CD4-positive, alpha-beta T cell treated with Interferon gamma for 1 hour (primary cell): ENCODE measurements at places on chromosomes 12 and 14.

GRCh38 chr12:104479123-104479662, 22.4 kb downstream of the CHST11 start:
- no peak for DNase-seq

DNA sequence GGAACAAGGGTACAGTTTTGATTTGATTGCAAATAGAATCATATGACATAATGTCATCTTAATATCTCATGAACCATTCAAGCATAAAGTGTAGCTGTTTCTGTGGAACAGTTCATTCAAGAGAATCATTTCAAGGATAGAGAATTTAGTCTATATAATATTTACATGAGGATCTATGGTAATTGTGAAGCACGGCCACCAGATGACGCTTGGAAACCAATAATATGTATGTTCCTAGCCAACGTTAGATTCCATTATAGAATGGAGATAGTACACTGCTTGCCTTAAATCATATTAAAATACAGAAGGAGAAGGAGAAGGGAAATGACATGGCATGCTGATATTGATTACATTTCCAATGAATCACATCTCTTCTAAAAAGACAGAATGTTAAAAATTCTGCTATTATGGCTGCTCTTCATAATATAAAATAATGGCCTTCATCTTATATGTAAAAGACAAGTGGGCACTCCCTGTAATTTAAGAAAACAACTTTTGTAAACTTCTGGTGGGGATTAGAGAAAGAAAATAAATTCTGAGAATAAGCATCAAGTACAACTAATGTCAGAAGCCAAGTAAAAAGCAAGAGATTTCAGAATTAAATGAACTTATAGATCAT, 351.0 kb downstream of the NAV3 start:
- no peak for DNase-seq

DNA sequence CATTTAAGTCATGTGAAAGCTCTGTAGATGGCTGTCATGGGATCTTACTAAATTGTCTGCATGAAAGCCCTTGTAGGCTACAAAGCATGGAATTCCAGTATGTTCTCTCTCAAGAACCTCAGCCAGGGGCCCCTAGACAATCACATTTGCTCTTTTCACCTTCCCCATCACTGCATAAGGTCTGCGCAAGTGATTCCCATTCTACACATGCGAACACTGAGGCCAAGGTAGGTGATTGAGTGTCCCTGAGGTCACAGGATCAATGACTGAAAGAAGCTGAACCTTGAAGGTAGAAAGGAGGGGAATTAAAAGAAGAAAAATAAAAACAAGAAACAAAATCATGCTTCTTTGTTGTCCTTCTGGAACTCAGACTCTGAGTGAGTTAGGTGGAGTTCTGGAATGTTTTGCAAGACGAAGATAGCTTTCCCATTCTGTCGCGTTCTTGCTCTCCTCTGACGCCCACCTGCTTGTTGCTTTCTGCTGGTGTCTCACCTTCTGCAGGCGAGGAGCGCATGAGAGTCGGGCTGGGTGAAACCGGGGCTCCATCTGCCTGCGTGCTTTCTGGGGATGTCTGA, 79.9 kb downstream of the SPRING1 start:
- no peak for DNase-seq

- no peak for DNase-seq
These were observed 563 bp upstream of the STXBP6 start for GRCh38 chr14:25050269-25051150.

GRCh38 chr12:99068993-99069747, 424.1 kb downstream of the APAF1 start:
- no peak for DNase-seq

DNA sequence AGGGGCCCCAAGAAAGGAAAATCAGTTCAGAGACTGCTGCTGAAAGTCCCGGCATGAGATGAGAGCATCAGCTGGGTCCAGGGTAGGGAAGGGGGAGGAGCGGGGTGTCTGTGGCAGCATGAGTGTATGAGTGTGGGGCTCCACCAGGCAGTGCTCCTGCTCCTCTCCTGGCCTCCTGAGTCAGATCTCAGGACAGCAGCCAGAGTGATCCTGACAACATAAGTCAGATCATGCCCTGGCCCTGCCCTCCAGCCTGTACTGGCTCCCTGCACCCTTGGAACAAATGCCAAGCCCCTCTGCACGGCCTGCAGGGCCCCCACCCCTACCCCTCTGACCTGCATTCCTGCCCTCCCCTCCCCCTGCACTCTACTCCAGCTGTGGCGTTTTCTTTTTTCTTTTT, 24.2 kb upstream of the LRP1-AS start:
- no peak for DNase-seq

GRCh38 chr14:84288781-84289180, 1241.2 kb upstream of the FLRT2 start:
- no peak for DNase-seq

DNA sequence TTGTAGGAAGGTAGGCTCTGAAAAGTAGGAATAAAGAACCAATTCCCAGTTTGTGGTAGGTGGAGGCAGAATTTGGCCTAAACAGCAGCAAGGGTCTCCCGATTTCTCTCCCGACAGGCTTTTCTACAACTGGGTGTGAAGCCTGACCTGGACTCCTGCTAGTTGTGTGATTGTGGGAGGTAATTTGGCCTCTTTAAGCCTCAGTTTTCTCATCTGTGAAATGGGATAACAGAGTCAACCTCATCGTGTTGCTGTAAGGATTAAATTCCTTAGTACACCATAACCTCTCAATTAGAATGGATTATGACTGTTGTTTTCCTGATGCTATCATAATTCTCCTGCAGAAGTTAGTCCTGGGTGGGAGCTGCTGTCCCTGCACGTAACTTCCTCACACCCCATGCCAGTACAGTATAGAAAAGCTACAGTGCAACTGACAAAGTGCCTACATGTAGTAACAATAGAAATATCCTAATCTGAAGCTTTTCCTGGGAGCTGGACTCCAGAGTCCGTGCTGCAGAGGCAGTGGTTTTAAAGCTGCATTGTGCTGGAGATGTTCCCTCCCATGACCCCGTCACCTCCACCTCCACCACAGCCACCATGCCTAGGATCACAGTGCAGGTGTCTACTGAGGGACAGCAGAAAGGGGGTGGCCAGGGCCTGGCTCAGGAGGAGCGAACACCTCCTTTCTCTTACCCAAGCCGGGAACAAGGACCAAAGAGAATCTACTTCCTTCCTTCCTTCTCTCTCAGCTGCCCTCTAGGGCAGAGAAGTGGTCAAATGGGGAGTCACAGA, 76.5 kb downstream of the FBXL14 start:
- no peak for DNase-seq

DNA sequence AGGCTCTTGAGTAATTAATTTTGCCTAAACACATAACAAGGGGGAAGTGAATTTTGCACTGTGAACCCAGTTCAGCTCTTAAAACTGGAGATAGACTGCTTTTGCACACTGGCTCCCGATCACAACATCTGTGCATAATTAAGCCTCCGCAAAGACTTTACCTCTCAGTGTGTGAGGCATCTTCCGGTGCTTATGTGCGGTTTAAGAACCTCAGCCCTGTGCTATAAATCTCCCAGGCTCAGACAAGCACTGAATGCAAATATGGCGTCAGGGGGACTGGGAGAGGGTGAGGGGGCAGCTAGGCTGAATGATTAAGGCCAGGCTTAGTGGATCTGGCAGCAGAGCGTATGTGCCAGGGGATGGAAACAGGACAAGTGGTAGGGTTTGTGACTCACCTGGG, 103.3 kb downstream of the ADCK1 start:
- no peak for DNase-seq
